ENCODE measurements at places on chromosomes 6 and 20. TPM values are rescaled to one million over a fixed set of nuclear protein-coding genes. Genes with fewer than 3 reads are reported as not detected.

Gene LY86
- total RNA-seq: not detected

Gene EYA2
- 0.49 TPM for total RNA-seq

Gene BPIFB2
- total RNA-seq: not detected

Gene RBPJL
- not detected for total RNA-seq

Gene MMP24
- total RNA-seq: 0.06 TPM

Gene NMBR
- not detected for total RNA-seq

Gene BEND3
- 1.5 TPM for total RNA-seq

Gene DDX43
- total RNA-seq: 2.3 TPM

Gene GABRR1
- total RNA-seq: not detected

Gene TGM3
- total RNA-seq: not detected

Gene PLN
- not detected for total RNA-seq

Gene SUMO4
- total RNA-seq: 0.19 TPM

Gene DDO
- total RNA-seq: 0.44 TPM

Gene SAMD3
- total RNA-seq: not detected

Gene HSD17B8
- total RNA-seq: 2.2 TPM

Gene RGS17
- 9.2 TPM for total RNA-seq

Gene DUSP22
- 25.3 TPM for total RNA-seq

Gene GSTA3
- total RNA-seq: not detected

Gene ACTL10
- total RNA-seq: 2.1 TPM

Gene DYNLT2
- total RNA-seq: 0.49 TPM

Gene CAP2
- 0.49 TPM for total RNA-seq

Gene GZF1
- 6.0 TPM for total RNA-seq

Gene SLC52A3
- total RNA-seq: not detected

Gene BPIFB3
- not detected for total RNA-seq

Gene EGFL8
- total RNA-seq: 0.12 TPM

Gene HMGA1
- total RNA-seq: 215 TPM

Gene CST2
- not detected for total RNA-seq

Gene PLAGL1
- total RNA-seq: 51.2 TPM

Gene DTNBP1
- 10.0 TPM for total RNA-seq

Gene SCGN
- 1.1 TPM for total RNA-seq

Gene SIRPA
- 21.4 TPM for total RNA-seq

Gene C20orf202
- total RNA-seq: not detected

Gene SYCP2
- 0.20 TPM for total RNA-seq

Gene RAET1L
- total RNA-seq: not detected

Gene SPDEF
- not detected for total RNA-seq

All from cardiac ventricle fibroblast (primary cell).